NCI-H146 (cell line): ENCODE measurements at places on chromosomes 3 and 15.

GRCh38 chr15:70714015-70714414, 49.3 kb downstream of the UACA start:
- no peak for DNase-seq

DNA sequence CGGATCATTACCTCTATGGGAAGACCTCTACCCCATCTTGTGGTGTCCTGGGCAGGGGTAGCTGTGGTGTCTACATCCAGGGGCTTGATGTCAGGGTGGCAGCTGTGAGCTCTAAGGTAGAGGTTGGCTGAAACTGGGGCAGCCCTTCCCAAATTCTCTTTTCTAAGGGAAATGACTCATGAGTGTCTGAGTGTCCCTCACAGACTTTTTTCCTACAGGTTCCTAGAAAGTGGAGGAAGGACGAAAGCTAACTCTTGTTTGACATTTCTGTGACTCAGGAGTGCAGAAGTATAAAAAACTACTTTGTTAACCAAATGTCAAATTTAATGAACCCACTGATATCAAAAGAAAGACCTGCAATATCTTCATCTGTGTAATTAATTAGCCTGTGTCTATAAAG, 481.5 kb downstream of the PDCD6IP start:
- no peak for DNase-seq

DNA sequence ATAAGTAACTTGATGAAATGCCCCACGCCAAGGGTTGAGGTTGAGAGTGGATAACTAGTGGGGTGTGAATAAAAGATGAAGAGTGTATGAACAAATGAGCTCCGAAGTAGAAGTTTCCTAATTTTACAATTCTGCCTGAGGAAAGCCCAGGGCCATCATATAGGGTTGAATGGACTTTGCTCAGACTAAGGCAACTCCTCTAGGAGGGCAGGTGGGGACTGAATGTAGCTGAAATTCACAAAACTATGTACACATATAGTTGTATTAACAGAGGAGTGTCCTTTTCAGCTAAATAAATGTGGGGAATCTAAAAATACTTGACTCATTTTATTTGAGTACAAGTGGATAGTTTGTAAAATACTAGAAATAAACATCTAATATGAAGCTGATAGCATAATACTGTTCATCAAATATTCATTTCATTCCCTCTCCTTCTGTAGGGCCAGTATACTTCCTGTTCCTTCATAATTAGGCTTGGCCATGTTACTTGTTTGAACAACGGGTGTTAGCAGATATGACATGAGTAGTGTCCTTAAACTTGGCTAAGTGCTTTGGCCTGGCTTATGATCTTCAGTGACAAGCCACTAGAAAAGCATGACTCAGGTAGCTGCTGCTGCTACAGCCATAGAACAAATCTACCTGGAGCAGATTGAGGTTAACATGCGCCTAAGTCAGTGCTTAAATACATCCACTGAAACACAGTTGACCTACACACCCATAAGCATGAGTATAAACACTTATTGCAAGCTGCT, 26.5 kb downstream of the PLSCR1 start:
- DNase-seq = peak; percentile 69

DNA sequence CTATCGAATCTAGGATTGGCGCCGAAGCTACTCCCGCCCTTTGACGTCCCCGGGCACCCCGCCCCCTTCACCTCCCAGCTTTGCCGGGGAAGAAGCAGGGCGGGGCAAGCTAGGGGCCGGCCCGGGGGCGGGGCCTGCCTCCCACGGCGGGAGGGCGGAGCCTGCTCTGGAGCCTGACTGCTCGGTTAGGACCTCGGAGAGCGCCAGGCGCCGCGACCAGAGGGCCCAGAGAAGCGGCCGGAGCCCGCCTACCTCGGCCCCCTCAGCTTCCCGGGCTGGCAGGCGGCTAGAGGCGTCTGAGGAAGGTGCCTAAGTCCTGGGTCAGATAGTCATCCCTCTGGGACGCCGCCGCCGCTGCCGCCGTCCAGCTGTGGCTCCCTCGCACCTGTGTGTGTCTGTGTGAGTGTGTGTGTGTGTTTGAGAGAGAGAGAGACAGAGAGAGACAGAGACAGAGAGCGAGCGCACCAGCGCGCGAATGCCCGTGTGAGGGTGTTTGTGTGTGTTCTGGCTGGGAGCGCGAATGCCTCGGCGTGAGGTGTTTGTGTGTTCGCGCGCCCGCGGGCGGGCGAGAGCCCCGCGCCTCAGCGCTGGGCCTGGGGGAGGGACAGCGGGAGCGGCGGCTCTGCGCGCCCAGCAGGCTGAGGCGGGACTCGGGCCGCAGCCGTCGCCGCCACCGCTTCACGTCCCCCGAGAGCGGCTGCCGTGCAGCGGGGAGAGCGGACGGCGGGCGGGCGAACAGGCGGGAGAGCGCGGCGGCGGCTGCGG, at the start of gene STXBP5L:
STXBP5L (plus strand) TSS at position 176 of the 765 bp plus-strand sequence. CDS start 1,374 bp downstream, outside the sequence.
- peak; percentile 86 for DNase-seq
